ENCODE measurements at places on chromosomes 4 and X. TPM values are rescaled to one million over a fixed set of nuclear protein-coding genes. Genes with fewer than 3 reads are reported as not detected.

CSN1S1 gene
- not detected for total RNA-seq

TACR3 gene
- total RNA-seq = 0.53 TPM

CACNA1F gene
- total RNA-seq = 0.94 TPM

CTAG1A gene
- not detected for total RNA-seq

NKRF gene
- 15.1 TPM for total RNA-seq

SLC9A6 gene
- 12.3 TPM for total RNA-seq

IRAK1 gene
- total RNA-seq = 85.3 TPM

PRR32 gene
- not detected for total RNA-seq

TMEM47 gene
- total RNA-seq = 26.4 TPM

TEX11 gene
- 0.24 TPM for total RNA-seq

TMEM150C gene
- 2.7 TPM for total RNA-seq

VMA21 gene
- 50.3 TPM for total RNA-seq

PLP2 gene
- 12.1 TPM for total RNA-seq

HHIP gene
- total RNA-seq = 2.7 TPM

LCORL gene
- 15.5 TPM for total RNA-seq

H2BW2 gene
- total RNA-seq = not detected

TRAM1L1 gene
- 0.79 TPM for total RNA-seq

CYBB gene
- 0.04 TPM for total RNA-seq

KLF8 gene
- 7.7 TPM for total RNA-seq

ZMAT1 gene
- total RNA-seq = 2.1 TPM

PHOX2B gene
- not detected for total RNA-seq

CT45A8 gene
- total RNA-seq = not detected

CXCL1 gene
- total RNA-seq = 0.20 TPM

DCAF12L1 gene
- 5.1 TPM for total RNA-seq

OTUD5 gene
- total RNA-seq = 62.6 TPM

IL2 gene
- not detected for total RNA-seq

ZC4H2 gene
- total RNA-seq = 32.4 TPM

TRPC5OS gene
- not detected for total RNA-seq

IL2RG gene
- not detected for total RNA-seq
